Common myeloid progenitor, CD34-positive (primary cell): ENCODE measurements at places on chromosomes 6 and 20.
A peak's percentile ranks its signal among the peaks of the same experiment; 100 is the strongest.

GRCh38 chr6:119350202-119350951, 816 bp upstream of the MAN1A1 start:
- DNase-seq, result peak; percentile 79

DNA sequence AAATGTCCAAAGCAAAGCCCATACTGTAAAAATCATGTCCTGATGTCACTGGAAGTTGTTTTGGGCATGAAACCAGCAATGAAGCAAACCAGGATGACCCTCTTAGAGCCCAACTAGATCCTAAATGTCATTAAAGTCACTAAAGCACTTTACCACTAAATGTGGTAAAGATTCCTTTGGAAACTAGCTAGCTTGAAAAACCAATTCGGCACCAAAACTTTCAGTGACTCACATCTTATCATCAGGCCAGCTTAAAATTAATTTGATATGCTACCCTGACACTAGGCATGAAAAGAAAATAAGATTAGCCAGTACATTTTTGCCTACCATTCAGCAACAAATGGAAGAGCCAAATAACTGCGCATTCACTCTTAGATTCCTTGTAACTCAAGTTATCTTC, 145.8 kb downstream of the PACRG start:
- DNase-seq, result no peak

DNA sequence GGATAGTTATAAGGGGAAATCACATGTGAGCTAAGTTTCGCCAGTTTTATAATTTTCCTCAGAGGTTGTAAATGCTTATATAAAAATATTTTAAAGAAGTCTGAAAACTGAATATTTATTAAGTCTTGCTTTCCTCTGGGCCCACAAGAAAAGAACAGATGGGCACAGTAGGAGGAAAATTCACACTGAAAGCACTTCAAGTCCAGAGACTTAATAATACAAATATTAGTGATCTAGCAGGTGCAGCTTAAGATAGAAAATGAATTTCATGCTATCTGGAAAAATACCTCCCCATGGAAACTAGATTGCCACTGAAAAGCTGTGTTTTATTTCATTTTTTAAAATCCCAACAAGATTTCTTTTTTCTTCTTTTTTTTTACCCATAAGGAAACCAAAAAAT, 47.2 kb downstream of the ORC3 start:
- DNase-seq, result no peak

DNA sequence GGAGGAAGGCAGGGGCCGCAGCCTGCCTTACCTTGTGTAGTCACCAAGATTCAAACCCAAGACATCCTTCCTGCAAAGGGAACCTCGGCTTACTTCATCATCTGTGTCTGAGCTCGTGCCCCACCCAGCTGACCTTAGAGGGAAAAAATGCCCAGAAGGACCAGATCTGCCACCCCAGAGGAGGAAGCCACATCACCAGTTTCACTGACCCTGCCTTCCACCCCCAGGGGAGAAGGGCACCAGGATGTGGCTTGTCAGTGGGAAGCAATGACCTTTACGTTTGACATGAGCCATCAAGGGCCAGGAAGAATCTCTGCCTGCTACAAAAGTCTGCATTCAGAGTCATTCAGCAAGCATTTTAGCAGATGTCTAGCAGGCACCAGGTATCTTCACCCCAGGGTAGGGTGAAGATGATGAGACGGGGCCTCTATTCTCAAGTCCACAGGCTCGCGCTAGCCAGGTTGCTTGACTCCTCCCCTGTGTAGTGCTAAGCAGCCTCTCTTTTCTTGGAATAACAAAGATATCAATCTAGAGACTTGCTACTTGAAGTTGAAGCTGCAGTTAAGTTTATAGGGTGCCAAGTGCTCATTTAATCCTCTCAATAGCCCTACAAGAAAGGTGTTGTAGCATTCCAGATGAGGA, 28.1 kb downstream of the HM13 start:
- DNase-seq, result no peak

DNA sequence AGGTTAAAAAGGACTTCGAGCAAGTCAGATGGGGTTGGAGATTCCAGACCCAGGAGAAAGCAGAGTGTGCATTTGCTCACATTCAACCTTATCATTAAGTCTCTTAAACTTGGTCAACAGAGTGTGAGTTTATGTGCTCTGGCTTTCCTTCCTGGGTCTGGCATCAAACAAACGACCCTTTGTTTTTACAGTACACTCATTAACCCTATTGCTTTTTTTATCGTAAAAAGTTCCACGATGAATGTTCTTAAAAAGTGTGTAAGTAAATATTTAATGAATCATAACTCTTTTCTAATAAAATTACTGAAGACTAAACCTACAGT, 2.5 kb downstream of the FYN start:
- DNase-seq, result no peak
